Cerebellar nuclear complex (tissue), 1 donor: ENCODE measurements at places on chromosomes 2 and 18.

- DNase-seq: no peak
These were observed 155.7 kb downstream of the MTCL1 start for GRCh38 chr18:8860845-8861642.

GRCh38 chr2:57981083-57981768 lies 65.4 kb upstream of the VRK2 start:
- DNase-seq: no peak

DNA sequence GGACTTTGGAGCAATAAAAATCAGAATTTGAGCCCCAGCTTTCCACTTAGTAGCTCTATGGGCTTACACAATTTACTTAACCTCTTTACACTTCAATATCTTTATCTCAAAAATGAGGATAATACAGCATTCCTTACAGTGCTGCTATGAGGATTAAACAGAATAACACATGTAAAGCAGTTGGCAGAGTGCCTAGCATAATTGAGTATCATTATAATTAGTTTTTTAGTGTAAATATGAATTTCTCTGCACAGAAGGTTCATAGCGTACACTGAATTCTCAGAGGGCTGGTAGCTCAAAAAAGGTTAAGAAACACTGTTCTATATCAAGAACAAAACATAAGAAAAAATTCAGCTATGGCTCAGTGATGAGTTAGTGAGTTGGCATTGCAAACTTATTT lies 190.4 kb upstream of the CYP26B1 start:
- no peak for DNase-seq

- DNase-seq: no peak
These were observed 41.4 kb downstream of the OXER1 start for GRCh38 chr2:42722320-42723190.

GRCh38 chr2:21310493-21310892 lies 186.7 kb downstream of the TDRD15 start:
- no peak for DNase-seq

DNA sequence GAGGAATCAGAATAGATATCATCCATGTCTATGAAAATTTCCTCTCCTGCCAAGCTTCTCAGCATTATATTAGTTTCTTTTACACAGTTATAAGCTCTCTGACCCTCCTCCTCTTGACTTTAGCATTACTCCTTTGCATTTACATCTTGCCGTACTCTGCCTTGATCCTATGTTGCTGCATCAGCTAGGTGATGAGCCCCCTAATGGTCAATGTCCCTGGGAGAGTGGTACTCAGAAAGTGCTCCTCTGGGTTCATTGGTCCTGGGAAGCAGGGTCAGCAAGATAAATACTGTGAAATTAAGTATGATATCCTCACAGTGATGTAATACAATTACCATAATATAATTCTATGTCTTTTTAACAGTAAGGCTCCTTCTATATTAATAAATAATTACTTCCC lies 74.1 kb downstream of the PKP4 start:
- no peak for DNase-seq

DNA sequence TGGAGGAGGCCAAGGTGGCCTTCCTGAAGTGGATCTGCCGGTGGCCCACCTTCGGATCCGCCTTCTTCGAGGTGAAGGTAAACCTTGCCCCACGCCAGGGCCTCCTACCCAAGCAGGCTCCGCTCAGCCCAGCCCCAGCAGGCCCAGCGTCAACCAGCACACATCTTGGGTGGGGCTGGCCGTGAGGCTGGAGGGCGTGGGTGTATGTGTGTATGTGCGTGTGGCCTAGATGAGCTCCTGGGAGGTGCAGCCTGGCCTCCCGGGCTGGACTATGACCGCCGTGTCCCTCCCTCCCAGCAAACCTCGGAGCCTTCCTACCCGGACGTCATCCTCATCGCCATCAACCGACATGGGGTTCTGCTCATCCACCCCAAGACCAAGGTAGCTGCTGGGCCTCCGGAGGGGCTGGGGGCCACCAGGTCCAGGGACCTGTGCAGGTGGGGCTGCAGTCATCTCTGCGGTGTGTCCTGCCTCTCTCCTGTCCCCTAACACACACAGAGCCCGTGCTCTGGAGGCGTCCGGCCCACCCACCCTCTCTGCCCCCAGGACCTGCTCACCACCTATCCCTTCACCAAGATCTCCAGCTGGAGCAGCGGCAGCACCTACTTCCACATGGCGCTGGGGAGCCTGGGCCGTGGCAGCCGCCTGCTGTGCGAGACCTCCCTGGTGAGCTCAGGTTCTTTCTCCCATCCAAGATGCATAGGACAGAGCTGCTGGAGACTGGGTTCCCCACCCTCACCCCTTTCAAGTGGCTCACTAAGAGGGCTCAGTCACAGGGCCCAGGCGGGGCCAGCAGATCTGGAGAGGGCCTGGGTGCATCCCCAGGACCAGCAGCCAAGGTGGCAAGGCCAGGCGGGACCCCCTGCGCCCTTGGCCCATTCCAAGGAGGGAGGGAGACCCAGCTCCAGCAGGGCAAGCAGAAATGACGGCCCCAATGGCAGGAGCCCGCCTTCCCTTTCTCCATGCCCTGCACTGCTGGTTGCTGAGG lies 9.4 kb upstream of the GPR17 start:
- DNase-seq: no peak

GRCh38 chr18:70195014-70195614 lies 10.4 kb downstream of the RTTN start:
- no peak for DNase-seq

GRCh38 chr2:164840458-164840929 lies 1.1 kb downstream of the COBLL1 start:
- DNase-seq: no peak
